ENCODE measurements at places on chromosomes 11 and 22.

DNA sequence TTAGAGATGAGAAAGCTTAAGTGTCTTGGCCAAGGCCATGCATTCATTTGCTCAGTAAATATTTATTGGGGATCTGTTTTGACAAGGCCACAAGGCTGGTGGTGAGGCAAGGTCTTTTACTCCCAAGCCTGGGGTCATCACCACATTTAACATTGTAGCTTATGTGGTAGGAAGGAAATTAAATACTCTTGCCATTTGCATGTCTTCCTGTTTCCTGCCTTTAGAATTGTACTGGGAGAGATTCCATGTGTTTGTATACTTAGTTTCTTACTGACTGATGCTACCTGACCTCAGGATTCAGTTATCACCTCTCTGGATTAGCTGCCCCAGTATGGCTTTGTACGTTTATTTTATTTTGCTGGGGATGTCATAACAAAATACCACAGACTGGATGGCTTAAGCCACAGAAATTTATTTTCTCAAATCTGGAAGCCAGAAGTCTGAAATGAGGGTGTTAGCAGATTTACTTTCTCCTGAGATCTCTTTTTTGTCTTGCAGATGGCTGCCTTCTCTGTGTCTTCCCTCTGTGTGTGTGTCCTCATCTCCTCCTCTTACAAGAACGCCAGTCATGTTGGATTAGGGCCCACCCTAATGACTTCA lies 44.8 kb downstream of the SPECC1L start:
- DNase-seq, result no peak

GRCh38 chr22:37077802-37078448 lies 26.4 kb downstream of the KCTD17 start:
- DNase-seq, result peak; percentile 94

- DNase-seq, result no peak
Observed at GRCh38 chr11:24234822-24235508, 261.9 kb upstream of the LUZP2 start.

- no peak for DNase-seq
Observed at GRCh38 chr22:46761017-46761416, 1.4 kb upstream of the TBC1D22A start.

GRCh38 chr11:17132654-17133053 lies 55.2 kb upstream of the RPS13 start:
- no peak for DNase-seq

DNA sequence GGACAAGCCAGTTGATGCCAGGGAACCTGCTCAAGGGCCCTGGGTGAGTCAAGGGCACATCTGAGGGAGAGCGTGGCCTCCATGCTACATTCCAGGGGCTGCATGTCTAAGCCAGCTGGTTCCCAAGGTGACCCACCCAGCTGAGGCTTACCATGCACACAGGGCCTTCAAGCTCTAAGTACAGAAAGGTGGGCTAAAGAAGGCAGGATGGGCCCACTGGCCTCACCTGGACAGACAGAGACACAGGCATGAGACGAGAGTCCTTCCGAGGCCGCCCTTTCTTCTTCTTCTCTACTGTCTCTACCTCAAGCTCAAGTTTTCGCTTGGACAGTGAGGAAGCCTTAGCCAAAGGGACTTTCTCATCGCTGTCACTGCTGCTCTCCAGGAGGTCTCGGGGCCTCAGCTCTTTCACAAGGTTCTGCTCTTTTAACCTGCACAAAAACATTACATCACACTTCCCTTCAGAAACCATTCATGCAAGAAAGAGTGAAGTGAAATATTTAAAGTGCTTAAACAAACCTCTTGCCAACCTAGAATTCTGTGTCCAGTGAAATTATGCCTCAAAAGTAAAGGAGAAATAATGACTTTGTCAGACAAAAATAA lies 69.9 kb downstream of the HIRA start:
- no peak for DNase-seq

DNA sequence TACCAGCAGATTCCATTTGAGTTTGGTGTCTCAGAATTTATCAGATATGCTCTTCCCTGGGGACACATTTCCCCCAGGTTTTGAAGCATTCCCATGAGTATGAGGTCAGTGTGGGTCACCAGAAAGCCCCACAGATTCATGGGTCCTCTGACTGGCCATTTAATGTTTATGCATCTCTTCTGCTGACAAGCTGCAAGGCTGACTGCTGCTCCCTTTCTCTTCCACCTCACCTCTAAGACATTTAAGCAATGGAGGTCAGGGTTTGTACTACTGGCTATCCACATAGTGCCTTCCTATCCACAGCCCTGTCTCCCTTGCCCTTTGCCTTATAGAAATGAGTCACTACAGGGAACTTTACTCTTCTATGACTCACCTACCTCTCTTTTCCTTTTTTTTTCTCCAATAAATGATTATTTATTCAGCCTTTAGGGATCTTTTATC lies 106.0 kb upstream of the TIMP3 start:
- no peak for DNase-seq
